Trophoblast cell (in vitro differentiated cells and primary cell): ENCODE measurements at places on chromosomes 2 and 18.

- DNase-seq: no peak
These were observed 5.0 kb downstream of the TACR1 start for GRCh38 chr2:75194184-75194868.

GRCh38 chr2:162487816-162488215 lies 143.9 kb downstream of the GCA start:
- DNase-seq: peak; percentile 89

DNA sequence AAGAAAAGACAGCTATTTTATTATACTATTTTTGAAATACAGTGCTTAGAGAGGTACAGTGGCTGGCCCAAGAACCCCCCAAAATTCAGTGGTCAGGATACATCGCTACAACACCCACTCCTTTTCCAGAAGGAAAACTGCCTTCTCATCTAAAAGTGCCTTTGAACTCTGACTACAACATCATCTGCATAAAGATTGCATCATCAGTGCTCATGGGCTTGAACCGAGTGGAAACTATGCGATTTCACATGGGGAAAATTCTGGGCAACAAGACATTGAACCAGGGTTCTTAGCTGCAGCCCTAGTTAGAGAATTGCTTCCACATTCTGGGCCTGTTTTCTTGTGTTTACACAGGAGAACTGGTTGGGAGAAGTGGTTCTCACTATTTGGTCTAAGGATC lies 294.6 kb upstream of the SLC14A2 start:
- no peak for DNase-seq

DNA sequence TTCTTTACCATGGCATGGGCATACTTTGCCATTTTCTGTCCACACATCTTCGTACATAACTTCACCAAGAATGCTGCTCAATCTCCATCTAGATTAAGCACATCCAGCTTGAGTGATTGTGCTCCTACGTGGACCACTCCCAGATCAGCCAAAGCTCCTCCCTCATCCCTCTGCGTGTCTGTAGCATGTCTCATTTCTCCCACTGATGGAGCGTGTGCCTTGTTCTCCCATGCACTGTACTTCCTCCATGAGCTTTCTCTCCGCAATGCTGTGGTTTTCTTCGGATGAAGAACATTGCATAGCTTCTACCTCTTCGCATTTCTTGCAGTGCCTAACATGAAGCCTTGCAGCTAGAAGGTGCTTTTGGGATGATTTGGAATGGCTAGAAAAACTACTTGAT lies 13.5 kb downstream of the CCL20 start:
- DNase-seq: no peak

DNA sequence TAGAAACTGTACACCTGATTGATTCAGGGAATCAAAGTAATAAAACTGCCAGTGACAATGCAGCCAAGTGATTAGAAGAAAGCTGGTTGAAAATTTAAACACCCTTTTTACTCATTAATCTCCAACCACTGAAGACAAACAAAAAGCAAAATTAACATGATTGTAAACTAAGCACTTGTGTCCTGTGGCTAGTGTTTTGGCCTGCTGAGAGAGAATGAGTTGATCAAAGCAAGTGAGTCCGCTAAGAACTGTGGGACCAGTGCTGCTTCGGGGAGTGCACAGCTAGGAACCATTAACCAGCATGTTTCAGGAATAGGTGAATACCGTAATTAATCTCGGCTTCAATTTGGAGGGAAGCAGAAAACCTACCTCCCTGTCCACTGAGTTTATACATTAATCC lies 13.6 kb upstream of the PAPOLG start:
- DNase-seq: no peak

DNA sequence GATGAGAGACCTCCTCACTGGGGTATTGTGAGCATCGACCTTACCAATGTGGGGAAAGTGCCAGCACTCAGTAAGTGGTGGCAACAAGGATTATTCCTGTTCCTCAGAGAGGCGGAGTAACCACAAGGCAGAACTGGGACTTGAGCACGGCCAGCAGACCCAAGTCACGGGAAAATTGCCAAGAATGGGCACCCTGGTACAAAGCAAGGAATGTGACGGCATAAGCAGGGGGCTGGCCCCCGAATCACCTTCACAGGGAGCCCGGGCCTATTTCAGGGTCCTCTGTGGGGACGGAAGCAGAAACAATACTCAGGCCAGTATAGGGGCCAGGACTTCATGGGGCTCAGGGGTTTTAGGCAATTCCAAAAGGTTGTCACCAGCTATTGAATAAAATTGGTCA lies 25.4 kb downstream of the CENPA start:
- DNase-seq: no peak

- no peak for DNase-seq
These were observed 44.4 kb downstream of the FBLN7 start for GRCh38 chr2:112182581-112183034.

DNA sequence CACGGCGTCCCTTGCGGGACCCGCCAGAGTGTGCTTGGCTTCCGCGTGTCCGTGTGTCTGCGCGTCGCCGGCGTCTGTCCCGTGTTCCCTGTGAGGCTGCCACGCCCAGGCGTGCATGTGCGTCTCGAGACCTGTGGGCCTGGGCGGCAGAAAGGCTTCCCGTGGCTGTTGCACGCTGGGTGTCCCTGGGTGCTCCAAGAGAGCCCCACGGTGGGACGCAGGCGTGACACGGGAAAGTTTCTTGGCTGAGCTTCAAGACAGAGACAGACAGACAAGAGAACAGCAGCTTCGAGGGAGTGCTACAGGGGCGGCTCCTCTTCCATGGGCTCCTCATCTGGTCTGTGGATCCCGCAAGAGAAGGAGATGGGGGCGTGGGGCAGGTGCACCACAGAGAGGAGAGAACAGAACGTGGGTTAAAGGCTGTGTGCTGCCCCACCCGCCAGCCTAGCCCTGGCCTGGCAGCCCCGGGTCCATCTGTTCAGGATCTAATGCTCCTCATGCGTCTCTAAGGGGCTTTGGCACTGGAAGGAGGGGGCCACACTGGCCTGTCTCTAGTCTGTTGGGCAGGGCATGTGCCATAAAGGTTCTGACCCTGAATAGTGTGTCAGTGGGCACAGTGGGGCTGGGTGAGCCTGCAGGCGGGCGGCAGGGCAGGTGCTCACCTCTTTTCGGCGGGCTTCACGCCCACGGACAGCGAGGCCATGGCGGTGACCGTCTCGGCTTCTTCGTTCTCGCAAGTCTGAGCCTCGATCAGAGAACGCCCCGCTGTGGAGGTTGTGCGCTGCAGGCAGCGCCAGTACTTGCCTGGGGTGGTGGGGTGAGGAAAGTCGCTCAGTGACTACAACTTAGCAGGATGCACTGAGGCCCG lies 205.1 kb downstream of the TWIST2 start:
- DNase-seq: no peak

DNA sequence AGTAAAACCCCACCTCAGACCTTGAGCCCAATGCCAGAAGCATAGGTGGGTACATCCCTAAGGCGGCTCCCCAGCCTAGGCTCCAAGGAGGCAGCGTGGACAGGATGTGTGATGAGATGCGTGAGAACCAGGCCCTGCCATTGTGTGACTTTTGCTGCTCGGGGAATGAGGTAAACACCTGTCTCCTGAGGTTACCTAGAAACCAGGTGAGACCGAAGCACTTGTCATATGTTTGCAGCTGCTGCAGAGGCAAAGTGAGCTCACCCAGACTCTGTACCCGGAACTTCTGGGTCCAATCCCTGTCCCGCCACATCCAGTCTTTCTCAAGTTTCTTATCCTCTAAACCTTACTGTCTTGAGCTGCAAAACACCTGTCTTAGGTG lies 3.4 kb downstream of the FBLN7 start:
- DNase-seq: no peak
